ENCODE measurements at places on chromosomes 11 and 22. TPM values are rescaled to one million over a fixed set of nuclear protein-coding genes. Genes with fewer than 3 reads are reported as not detected.

The B3GAT1 gene
- not detected for total RNA-seq

The LINC01488 gene
- total RNA-seq: not detected

The TMEM80 gene
- total RNA-seq: 36.6 TPM

The ZC3H12C gene
- total RNA-seq: 9.3 TPM

The EWSR1 gene
- total RNA-seq: 136 TPM

The PAMR1 gene
- total RNA-seq: 1.1 TPM

The TRIM21 gene
- 6.5 TPM for total RNA-seq

The PATE2 gene
- 1.3 TPM for total RNA-seq

The MS4A12 gene
- total RNA-seq: not detected

The UBQLN3 gene
- total RNA-seq: not detected

The LARGE2 gene
- total RNA-seq: 1.4 TPM

The PRR33 gene
- total RNA-seq: not detected

The CHADL gene
- 0.63 TPM for total RNA-seq

The POU2AF2 gene
- not detected for total RNA-seq

The GRM5 gene
- not detected for total RNA-seq

The ACCS gene
- total RNA-seq: 44.6 TPM

The AP5B1 gene
- total RNA-seq: 20.8 TPM

The GGT5 gene
- total RNA-seq: not detected

The HRAS gene
- total RNA-seq: 47.5 TPM

The ARHGAP8 gene
- 114 TPM for total RNA-seq

The CNGA4 gene
- not detected for total RNA-seq

The OR5A1 gene
- not detected for total RNA-seq

The CTSC gene
- total RNA-seq: 124 TPM

The MMP27 gene
- total RNA-seq: not detected

The DTX4 gene
- total RNA-seq: 28.4 TPM

The PHOX2A gene
- not detected for total RNA-seq

The LDHAL6A gene
- total RNA-seq: not detected

The SHISA8 gene
- total RNA-seq: 2.3 TPM

The ABCC8 gene
- total RNA-seq: not detected

The GUCY1A2 gene
- not detected for total RNA-seq

The MMP13 gene
- total RNA-seq: not detected

The VWCE gene
- 1.4 TPM for total RNA-seq

The HTR3A gene
- total RNA-seq: not detected

The SF1 gene
- 336 TPM for total RNA-seq

The NXPE2 gene
- total RNA-seq: not detected

The TSPAN32 gene
- total RNA-seq: not detected

The RAB3IL1 gene
- 4.4 TPM for total RNA-seq

The SYT8 gene
- total RNA-seq: 8.9 TPM

The PGA5 gene
- total RNA-seq: not detected

The SAA2 gene
- not detected for total RNA-seq

The DEUP1 gene
- total RNA-seq: not detected

The LRRC32 gene
- total RNA-seq: 0.53 TPM

The GTSE1 gene
- 64.6 TPM for total RNA-seq

The SLC5A4 gene
- total RNA-seq: not detected

The SRSF8 gene
- total RNA-seq: 22.9 TPM

The OR52H1 gene
- not detected for total RNA-seq

The PLAAT2 gene
- total RNA-seq: 8.8 TPM

The IGF2 gene
- total RNA-seq: 0.15 TPM
